Activated naive CD8-positive, alpha-beta T cell treated with anti-CD3 and anti-CD28 coated beads, Interleukin-2, amount 50 U/mL, for 16 hours (primary cell): ENCODE measurements at places on chromosomes 6 and 20.

GRCh38 chr20:61684136-61684535 is 381.5 kb downstream of the TAF4 start:
- no peak for DNase-seq

DNA sequence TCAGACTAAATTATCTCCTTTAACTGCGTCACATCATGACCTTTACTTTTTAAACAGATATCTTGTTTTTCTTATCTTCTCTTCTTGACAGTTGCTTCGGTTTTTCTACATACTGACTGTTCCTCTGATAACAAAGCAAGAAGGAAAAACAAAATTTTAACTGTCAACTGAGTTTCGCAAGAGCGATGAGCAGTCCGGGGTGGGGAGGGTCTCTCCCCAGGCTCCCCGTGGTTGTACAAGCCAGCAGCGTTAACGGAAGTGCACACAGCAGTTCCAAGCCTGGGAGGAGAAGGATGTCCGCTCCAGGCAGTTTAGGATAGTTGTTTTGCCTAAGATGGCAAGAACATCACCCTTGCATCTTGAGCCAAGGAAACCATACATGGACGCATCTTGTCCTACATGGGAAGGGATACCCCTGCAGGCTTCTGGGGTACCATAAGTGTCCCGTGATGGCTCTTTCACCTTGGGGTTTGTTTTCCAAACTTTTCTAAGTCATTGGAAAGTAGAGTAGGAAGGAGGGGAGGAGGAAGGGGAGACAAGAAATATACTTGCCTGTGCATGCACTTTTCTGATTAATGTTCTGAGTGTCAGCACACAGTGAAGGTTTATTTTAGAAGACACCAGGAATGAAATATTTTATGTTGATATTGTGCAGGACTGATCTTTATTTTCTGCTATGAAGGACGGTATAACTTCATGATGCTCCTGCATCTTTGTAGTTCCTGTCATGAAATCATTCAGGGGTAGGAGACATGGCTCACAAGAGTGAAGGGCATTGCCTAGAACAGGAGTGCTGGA is 20.8 kb downstream of the SLC24A3 start:
- no peak for DNase-seq

- DNase-seq, result no peak
These were observed 1.9 kb downstream of the TAB2 start for GRCh38 chr6:149319422-149319821.

- DNase-seq, result no peak
These were observed 693.6 kb downstream of the QKI start for GRCh38 chr6:164108092-164108491.

DNA sequence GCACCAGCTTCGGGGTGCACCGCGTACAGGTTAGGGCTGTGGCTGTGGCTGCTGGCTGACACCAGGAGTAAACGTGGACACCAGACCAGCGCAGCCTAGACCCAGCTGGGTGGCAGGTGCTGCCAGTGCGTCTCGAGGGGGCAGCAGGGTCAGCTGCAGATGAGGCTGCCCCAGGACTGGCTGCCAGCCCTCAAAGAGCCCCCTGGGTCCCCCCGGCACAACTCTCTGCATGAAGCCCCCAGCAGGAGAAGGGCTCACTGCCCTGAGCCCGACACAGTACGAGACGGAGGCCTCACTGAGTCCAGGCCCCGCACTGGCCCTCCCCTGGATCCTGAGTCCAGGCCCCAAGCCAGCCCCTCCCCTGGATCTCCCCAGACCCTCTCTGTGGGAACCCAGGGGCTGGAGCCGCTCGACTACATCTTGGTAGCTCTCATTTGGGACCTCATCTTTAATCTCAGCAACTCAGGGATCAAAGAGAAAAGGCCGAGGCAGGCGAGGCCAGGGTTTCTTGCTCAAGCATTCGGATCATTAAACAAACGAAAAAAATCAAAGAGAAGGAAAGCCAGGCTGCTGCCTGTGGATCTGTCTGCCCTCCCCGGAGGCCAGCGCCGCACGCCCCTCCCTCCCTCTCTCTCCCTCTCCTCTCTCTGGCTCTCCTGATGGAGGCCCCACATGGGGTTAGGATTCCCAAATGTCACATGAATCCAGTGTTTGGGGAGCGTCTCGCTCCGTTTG is 7.0 kb upstream of the NKAIN4 start:
- no peak for DNase-seq

- DNase-seq, result no peak
These were observed 4.6 kb downstream of the SMIM29 start for GRCh38 chr6:34243901-34244884.

GRCh38 chr20:16552015-16552414 is 21.2 kb downstream of the KIF16B start:
- no peak for DNase-seq

DNA sequence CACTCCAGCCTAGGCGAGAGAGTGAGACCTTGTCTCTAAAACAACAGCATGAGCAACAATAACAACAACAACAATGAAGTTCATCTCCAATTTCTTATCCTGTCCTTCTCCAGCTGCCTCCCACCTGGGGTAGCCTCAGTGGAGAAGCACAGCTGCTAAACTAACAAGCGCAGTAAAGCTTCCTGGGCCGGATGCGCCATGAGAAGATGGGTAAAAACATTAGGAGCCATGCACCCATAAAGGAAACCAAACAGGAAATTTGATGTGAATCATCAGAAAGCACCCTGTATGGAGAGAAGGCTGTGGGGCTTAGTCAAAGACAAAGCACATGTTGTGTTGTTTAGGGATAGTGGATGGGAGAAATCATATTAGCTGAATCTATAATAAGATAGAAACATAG is 61.1 kb upstream of the CCN6 start:
- DNase-seq, result no peak
